Cortex of kidney (tissue), 1 donor: ENCODE measurements at places on chromosomes 2 and 18.

DNA sequence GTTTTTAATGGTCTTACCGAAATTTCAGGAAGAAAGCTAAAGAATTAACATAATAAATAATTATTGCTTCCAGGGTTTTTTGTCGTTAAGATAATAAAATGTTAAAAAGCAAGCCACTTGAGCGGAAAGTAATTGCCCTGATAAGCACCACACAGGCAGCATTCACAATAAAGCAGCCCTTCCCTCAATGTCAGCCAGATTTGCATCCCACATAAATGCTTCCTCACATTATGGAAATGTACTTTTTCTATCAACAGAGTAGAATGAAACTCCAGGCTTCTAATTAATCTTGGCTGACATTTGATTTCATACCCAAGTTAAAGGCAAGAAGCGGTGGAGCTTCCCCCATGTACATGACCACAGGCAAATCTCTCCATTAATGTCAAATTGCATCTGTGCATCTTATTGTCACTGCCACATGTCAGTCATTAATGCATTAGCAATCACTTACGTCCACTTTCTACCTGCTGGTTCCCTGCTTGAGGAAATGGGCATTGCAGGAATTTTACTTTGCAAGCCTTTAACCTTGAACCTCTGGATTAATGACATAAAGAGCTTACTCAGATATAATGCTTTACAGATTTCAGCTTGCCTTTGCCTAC is 26.2 kb downstream of the PTPRM start:
- no peak for DNase-seq

GRCh38 chr2:20178249-20178607 is 46.7 kb downstream of the SDC1 start:
- DNase-seq, result no peak

DNA sequence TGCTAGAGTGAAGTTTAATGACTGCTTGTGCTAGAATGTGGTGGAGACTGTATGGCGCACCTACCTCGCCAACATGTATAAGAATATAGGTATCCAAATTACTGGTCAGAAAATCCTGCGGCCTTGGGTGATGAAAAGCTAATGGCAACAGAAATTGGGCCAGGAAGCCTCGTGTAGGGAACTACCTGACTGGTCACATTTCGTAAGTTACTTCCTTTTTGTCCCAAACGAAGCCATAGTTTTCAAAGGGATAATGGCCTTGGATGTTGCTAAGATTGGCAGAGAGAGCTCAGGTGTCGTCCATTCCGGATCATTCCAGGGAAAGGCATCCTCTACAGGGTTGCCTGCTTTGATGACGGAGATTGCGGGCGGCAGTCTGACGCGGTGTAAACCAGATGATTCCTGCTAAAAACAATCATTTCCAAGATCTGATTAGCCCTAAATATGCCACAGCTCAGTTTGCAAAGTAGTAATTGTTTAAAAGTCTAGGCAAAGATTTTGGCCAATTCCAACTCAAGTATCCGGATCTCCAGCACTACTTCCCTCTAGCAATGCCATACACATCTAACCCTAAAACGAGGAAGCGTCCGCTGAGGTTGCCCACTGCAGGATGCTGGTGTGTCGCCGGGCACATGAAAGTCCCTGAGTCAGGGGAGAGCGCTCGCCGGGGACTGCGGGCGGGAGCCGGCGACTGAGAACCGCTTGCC is 708 bp upstream of the MALT1 start:
- DNase-seq, result no peak

DNA sequence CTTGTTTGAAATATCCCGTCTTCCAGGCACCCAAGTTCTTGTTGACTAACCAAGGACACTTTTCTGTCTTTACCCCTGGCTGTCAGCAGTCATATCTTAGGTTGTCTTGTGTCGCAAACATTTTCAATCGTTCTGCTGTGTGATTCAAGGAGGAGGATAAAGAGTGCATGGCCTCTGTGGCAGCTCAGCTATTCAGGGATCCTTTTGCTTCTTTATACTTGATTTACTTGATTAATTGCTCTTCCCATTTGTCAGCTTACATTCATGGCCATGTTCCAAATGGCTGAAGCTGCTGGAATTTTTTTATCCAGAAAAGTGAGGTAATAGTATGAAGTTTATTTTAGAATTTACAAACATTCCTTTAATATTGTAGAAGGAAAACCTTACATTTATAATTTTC is 97.3 kb upstream of the FZD5 start:
- no peak for DNase-seq

- DNase-seq, result no peak
Observed at GRCh38 chr2:56248965-56249742, 65.4 kb downstream of the CCDC85A start.

DNA sequence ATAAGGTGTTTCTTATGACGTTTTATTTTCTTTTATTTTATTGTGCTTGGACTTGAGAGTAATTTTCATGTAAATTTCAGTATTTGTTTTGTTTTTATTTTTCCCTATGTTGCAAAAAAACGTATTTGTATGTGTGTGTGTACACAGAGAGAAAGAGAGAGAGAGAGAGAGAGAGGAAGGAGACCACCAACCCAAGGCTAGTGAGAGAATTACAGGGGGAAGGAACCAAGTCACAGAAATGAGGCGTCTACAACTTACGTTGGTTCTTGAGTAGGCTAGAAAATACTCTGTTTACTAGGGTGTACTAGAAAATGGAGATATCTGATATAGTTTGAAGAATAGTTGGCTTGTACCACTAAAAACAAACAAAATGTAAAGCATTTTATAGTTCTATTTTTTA is 7.7 kb upstream of the DSC1 start:
- no peak for DNase-seq

- no peak for DNase-seq
Observed at GRCh38 chr2:238308177-238308576, 12.1 kb upstream of the TRAF3IP1 start.

GRCh38 chr18:21912339-21913239 is 172.0 kb downstream of the MIB1 start:
- DNase-seq, result no peak
